ENCODE measurements at places on chromosomes 7 and 10.

DNA sequence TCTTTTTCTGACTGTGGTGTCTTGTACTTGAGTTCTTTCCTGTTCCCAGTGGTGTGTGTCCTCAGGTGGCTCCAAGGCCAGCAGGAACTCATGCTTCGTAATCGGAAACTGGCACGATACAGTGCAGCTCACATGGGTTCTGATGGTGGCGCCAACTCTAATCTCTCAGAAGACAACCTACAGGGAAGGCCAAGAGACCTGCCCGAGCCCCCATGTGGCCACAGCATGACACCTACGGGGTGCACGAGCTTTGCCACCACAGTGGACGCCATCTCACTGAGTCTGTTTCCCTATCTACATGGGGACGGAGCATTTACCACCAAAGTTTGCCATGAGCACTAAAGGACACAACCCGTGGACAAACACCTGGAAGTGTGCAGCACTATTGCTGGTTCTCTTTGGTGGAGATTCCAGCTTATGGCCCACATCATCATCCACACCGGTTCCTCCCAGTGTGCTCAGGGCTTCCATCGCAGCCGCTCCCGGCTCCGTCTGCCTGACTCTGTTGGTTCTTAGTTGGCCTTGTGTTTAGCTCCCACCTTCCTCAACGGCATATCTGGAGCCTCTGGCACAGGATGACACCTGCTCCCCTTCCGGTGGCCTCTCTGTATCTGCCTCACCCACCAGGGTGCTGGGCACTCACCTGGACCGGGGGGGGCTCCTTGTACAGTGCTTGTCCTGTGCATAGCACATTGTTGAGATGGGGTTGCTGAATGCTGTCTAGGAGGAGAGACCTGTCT is 586.6 kb upstream of the MKI67 start:
- DNase-seq = no peak

DNA sequence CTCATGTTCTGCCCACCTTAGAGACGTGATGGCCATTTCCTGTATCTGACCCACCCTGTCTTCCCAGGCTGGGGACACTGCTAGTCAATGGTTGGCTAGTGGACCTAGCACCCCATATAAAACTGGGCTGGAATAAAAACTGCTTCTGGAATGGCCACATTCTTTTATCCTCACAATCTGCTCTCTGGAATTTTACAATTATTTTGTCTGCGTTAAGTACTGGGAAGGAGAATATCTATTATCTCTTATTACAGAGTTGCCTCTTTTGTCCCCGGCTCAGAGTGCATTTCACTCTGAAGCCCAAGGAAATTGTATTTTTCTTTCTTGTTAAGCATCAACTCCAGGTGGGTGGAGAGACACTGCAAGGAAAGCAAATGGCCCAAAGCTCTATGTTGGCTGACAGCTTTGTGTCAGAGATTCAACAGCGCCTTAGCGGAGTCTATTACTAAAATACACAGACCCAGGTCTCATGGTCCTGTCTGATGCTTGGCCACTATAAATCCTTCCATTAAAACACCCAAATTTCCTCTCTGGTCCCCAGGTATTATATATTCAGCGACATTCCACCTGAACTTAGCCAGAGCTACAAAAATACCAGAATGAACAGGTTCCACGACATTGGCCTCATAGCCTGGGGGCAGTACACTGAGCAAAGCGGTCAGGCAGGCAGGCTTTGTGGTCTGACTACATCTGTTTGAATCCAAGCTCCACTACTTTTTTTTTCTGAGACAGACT is 121.7 kb downstream of the PRPF18 start:
- no peak for DNase-seq

- no peak for DNase-seq
Observed at GRCh38 chr7:132100483-132100882, 475.8 kb downstream of the PLXNA4 start.

- DNase-seq = no peak
Observed at GRCh38 chr7:2224934-2225333, 7.8 kb downstream of the MAD1L1 start.

GRCh38 chr7:54785261-54785660 is 26.2 kb upstream of the SEC61G start:
- no peak for DNase-seq

Measured in glomerular endothelial cell (primary cell).